ENCODE measurements at places on chromosomes 7 and 10. TPM values are rescaled to one million over a fixed set of nuclear protein-coding genes. Genes with fewer than 3 reads are reported as not detected.

Gene STEAP1B
- total RNA-seq: 1.5 TPM

Gene ITPRID1
- 0.59 TPM for total RNA-seq

Gene PRKG1
- total RNA-seq: 23.6 TPM

- no peaks in the 10 kb centered on the region for H3K27me3 ChIP-seq
- DNase-seq: no peak
- no peaks in the 10 kb centered on the region for H3K4me1 ChIP-seq
- H3K36me3 ChIP-seq: no peaks in the 10 kb centered on the region
- no peak overlapping the region for H3K27ac ChIP-seq
- H3K4me3 ChIP-seq: no peak overlapping the region
These were observed 35.9 kb upstream of the MAGI2 start for GRCh38 chr7:79489371-79489770.

GRCh38 chr10:60817398-60817805, 39.1 kb downstream of the CDK1 start:
- peak overlapping the region; percentile 9 for H3K27ac ChIP-seq
- H3K4me1 ChIP-seq: peaks cover 13% of the 10 kb centered on the region
- no peaks in the 10 kb centered on the region for H3K27me3 ChIP-seq
- no peak for DNase-seq
- H3K36me3 ChIP-seq: no peaks in the 10 kb centered on the region

DNA sequence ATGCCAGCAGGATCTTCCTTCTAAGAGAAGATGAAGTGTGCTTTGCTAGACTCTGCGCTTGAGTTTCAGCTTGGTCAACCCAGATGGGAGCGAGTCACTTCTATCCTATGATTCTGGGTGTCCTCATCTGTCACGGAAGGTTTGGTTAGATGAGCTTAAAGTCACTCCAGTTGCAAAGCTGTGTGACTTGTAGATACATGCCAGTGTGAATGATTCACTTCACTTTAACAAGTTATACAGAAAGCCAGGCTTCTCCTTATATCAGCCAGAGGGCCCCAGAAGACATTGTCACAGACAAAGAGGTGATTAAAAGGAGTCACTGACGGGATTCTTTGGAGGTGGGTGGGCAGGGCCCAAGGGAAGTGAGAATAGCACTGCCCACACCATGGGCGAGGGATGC, 122.6 kb upstream of the PFKP start:
- DNase-seq: no peak
- H3K36me3 ChIP-seq: no peaks in the 10 kb centered on the region
- peaks cover 3% of the 10 kb centered on the region for H3K27me3 ChIP-seq
- H3K4me1 ChIP-seq: no peaks in the 10 kb centered on the region
- H3K27ac ChIP-seq: no peak overlapping the region
- no peak overlapping the region for H3K4me3 ChIP-seq

- H3K4me1 ChIP-seq: no peaks in the 10 kb centered on the region
- H3K4me3 ChIP-seq: no peak overlapping the region
- no peak overlapping the region for H3K27ac ChIP-seq
- H3K27me3 ChIP-seq: peaks cover 18% of the 10 kb centered on the region
These were observed 536.6 kb upstream of the GALNT17 start for GRCh38 chr7:70595370-70595754.

DNA sequence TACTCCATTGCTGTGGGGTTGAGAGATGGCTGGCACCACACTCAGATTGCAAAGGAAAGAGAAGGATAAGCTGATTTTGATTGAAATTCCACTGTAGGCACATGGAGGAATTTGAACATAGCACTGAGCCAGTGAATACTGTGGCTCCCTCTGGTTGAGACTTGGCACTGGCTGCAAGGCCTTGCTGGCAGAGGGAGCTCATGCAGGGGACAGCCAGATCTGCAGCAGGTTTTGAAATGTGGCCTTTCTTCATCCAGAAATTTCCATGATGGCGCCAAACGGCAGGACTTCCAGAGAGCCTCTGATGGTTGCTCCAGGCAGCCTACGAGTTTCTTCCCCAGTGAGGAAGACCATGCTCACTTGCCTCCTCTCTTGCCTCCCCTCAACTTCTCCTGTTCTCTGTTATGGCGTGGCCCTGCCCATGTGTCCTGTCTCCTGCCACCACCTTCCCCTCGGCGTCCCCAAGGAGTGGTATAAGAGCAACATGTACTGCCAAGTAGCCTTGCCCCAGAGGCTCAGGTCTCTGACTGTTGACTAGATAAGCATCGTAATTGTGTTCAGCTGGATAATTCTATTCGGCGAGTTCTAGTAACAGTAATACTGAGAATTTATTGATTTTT, 265.6 kb downstream of the CCDC3 start:
- H3K27me3 ChIP-seq: no peaks in the 10 kb centered on the region
- H3K36me3 ChIP-seq: no peaks in the 10 kb centered on the region
- H3K4me1 ChIP-seq: no peaks in the 10 kb centered on the region
- H3K27ac ChIP-seq: no peak overlapping the region
